ENCODE measurements at places on chromosomes 12 and 14.

- no peak for DNase-seq
Observed at GRCh38 chr14:33393231-33393894, 454.7 kb downstream of the NPAS3 start.

- no peak for DNase-seq
Observed at GRCh38 chr12:59940631-59941342, 345.0 kb downstream of the SLC16A7 start.

GRCh38 chr12:129827866-129828384 lies 75.9 kb downstream of the TMEM132D start:
- no peak for DNase-seq

- no peak for DNase-seq
Observed at GRCh38 chr12:94245631-94246383, 97.4 kb downstream of the PLXNC1 start.

DNA sequence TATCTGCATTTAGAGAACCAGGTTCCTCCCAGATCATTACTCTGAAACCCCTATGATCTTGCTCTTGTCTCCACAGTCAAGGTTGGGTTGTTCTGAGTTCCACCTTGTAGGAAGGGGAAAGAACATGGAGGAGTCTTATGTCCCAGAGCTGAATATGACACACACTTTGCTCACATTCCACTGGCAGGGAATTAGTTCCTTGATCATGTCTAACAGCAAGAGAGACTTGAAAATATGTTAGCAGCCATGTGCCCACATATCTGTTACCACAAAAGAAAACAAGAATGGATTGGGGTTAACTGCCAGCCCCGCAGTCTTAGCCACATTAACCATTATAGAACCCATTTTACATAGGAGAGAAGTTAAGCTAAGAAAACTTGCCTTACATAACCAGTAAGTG lies 71.1 kb upstream of the MDM1 start:
- no peak for DNase-seq

DNA sequence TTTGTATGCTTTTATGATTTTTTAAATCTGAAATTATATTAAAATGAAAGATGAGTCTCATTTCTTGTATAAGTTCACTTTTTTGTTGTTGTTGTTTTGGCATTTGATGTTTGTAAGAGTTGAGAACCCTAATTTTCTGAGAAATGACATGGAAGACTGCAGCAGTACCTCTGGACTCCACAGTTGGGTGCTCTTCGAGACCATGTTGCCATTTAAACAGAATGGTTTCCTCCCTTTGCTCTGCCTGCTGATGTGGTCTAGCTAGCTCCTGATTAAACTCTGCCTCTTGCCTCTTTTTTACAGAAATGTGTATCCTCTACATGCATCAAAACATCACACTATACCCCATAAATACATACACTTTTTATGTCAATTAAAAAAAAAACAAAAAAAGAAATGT lies 5.8 kb upstream of the LTA4H start:
- no peak for DNase-seq

GRCh38 chr12:90226211-90226610 lies 517.6 kb upstream of the ATP2B1 start:
- DNase-seq, result no peak

DNA sequence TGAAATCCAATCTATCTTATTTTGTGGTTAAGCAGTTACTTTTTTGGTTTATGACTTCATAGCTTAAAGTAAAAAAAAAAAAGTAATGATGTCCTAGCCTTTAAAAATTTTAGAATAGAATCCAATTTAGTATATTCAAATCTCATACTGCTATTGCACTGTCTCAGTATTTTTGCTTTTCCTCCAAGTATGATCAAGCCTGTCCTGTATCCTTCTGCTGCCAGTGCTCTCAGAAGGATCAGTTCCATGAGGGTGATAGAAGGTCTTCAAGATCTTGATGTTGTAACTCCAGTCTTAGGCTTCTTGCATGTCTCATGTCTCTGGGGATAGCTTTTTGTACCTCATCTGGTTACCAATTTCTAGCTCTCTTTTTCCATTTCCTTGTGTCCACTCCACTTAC lies 324.2 kb upstream of the FAR2 start:
- DNase-seq, result no peak

- no peak for DNase-seq
Observed at GRCh38 chr12:80050236-80050635, 49.1 kb upstream of the OTOGL start.

- DNase-seq, result no peak
Observed at GRCh38 chr12:59665701-59666100, 69.9 kb downstream of the SLC16A7 start.

GRCh38 chr12:11780521-11781101 lies 131.1 kb downstream of the ETV6 start:
- DNase-seq, result no peak

DNA sequence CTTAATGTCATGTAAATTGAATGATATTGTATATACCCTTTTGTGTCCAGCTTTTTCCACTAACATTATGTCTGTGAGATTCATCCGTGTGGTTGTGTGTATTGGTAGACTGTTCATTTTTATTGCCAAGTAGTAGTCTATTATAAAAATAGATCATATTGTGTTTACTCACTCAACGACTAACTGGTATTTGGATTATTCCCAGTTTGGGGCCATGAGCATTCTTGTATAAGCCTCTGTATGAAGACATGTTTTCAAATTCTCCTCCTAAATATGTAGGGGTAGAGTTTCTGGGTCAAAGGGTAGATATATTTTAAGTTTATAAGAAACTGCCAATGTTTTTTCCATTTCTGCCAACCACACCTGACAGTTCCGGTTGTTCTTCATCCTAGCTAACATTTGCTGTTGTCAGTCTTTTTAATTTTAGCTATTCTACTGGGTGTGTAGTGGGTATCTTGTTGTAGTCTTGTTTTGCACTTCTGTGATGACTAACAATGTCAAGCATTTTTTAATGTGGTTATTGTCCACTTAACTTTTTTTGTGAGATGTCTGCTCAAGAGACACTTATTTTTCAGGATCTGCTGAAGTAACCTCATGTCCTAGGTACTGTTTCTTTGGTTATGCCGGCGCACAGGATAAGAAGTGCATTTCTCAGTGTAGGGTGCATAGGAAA lies 93.2 kb downstream of the DACT1 start:
- no peak for DNase-seq

DNA sequence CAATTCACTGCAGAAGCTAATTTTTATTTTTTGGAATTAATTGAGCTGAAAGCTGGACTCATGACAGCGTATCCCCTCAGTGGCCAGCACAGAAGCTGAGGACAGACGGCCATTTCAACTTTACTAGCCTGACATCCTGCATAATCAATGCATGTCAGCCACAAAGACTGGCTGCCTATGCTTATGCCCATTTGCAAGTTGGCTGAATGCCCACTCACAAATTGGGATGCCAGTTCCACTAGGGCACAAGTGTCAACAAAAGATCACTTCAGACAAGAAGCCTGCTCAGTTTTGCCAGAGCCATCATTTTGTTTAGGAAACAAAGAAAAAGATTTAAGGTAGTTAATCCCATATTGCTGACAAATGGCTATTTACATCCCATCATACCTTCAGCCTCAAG lies 417.6 kb downstream of the NOVA1 start:
- no peak for DNase-seq

- DNase-seq, result no peak
Observed at GRCh38 chr12:111248236-111249017, 120.5 kb downstream of the PHETA1 start.

DNA sequence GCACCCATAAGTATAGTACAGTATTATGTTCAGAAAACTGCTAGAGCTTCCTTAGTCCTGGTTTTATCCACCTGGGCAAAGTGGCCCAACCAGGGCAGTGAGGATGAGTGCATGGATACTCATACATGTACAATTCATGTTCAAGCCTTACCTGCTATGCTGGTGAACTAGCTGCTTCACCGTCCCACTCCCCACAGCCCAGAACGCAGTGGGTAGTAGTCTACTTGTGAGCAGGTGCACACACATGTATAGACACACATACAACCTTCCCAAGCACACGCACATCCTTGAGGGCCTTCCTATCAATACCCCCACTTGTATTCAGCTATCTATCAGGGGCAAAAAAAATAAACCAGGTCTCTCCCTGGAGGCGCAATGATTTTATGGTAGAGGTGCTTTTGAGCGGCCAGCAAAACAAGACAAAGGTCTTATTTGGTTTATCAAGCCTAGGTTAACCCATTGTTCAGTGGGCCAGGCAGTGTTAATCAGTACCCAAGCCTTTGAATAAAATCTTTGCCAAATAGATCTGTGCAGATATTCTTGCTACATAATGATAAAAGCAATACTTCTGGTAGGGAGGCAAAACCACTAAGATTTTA lies 69.8 kb downstream of the ZFP36L1 start:
- DNase-seq, result no peak

GRCh38 chr14:52733824-52734223 lies 3.9 kb downstream of the STYX start:
- no peak for DNase-seq

DNA sequence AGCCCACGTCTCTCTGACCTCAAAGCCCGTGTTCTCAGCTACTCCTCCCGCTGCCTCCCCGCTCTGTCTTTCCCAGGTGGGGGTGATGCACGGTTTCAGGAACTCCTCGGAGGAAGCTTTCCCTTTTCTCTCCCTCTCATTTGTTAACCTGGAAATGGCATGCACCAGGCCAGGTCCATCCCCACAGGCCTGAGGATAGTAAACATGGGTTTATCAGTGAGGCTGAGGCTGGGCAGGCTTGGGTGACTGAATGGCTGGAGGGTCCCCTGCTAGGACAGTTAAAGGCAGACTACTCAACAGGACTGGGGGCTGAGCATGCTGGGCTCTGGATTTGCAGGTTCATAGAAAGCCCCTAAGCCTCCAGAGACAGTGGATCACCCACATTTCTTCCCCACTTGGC lies 7.6 kb downstream of the WSCD2 start:
- no peak for DNase-seq

GRCh38 chr12:72869024-72869423 lies 596.9 kb downstream of the TRHDE start:
- no peak for DNase-seq

DNA sequence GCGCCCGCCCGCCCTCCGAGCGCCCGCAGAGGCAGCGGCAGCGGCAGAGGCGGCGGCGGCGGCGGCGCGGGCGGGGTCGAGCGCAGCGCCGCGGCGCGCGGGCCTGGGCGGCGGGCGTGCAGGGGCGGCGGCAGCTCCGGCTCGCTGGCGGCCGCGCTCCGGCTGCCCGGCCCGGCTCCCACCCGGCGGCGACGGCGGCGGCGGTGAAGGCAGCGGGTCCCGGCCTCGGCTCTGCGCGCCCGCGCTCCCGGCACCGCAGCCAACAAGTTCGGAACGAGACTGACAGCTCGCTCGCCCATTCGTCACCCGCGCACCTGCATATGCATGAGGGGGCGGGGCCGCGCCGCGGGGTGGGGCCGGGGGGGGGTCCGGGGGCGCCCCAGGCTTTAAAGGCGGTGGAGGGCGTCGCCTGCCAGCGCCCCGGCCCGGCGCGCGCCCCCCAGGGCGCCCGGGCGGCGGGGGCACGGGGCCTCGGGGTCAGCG lies at the start of gene JAG2:
Gene JAG2, minus strand, starts transcription at position 281 of the 483 bp plus-strand sequence. CDS start 356 bp downstream, outside the sequence.
- peak; percentile 47 for DNase-seq

- DNase-seq, result no peak
Observed at GRCh38 chr12:90953956-90954421, 987 bp downstream of the CCER1 start.

DNA sequence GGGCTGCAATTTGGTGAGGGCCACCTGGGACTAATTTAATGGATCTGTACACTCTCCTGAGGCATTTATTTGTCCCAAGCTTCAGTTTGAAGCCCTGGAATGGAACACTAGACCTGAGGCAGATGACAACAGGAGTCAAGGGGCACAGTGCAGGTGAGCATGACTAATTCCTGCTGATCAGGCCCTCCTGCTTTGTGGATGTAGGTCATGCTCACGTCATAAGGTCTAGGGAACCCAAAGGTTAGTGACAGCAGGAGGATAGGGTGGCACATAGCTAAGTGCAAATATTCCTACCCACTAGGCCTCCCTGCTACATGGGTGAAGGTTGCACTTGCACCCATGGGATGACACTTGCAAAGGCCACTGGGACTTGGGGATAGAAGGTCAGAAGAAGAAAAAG lies 30.8 kb downstream of the SDR9C7 start:
- no peak for DNase-seq

All from stimulated activated naive CD4-positive, alpha-beta T cell treated with Interleukin-2 at 50 U/mL for 16 hours (primary cell).